ENCODE measurements at places on chromosomes 3 and 15. TPM values are rescaled to one million over a fixed set of nuclear protein-coding genes. Genes with fewer than 3 reads are reported as not detected.

Gene SLC12A1
- not detected for total RNA-seq

Gene NCKIPSD
- total RNA-seq, result 29.2 TPM

Gene PTX3
- total RNA-seq, result not detected

DNA sequence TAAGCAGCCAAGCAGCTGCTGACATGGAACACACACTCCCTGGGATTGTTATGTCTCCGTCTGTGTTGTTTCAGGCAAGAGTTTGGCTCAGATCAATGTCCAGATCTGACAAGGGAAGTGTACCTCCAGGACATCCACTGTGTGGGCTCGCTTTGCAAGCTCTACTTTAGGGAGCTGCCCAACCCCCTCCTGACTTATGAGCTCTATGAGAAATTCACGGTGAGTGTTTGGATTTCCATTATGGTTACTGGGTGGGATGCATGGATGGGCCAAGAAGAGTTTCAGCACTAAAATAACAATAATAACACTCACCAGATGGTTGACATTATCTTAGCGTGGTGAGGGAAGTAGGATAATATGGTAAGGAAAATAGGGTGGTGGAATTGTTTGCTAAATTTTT is 74.1 kb downstream of the ARHGAP31 start:
- H3K27ac ChIP-seq, result no peak overlapping the region
- no peak for DNase-seq
- no peaks in the 10 kb centered on the region for H3K27me3 ChIP-seq
- no peaks in the 10 kb centered on the region for H3K36me3 ChIP-seq

- H3K27ac ChIP-seq, result peak within 1 kb of the TSS; percentile 90
- H3K4me3 ChIP-seq, result peak within 1 kb of the TSS; percentile 98
These were observed at the start of the genes CCDC191 and QTRT2 for GRCh38 chr3:114056130-114057010. CCDC191 (minus strand) TSS chr3:114056526; CDS start chr3:114056466, 60 bp downstream. QTRT2 (plus strand) TSS chr3:114056737; CDS start chr3:114065258, 8,521 bp downstream.

DNA sequence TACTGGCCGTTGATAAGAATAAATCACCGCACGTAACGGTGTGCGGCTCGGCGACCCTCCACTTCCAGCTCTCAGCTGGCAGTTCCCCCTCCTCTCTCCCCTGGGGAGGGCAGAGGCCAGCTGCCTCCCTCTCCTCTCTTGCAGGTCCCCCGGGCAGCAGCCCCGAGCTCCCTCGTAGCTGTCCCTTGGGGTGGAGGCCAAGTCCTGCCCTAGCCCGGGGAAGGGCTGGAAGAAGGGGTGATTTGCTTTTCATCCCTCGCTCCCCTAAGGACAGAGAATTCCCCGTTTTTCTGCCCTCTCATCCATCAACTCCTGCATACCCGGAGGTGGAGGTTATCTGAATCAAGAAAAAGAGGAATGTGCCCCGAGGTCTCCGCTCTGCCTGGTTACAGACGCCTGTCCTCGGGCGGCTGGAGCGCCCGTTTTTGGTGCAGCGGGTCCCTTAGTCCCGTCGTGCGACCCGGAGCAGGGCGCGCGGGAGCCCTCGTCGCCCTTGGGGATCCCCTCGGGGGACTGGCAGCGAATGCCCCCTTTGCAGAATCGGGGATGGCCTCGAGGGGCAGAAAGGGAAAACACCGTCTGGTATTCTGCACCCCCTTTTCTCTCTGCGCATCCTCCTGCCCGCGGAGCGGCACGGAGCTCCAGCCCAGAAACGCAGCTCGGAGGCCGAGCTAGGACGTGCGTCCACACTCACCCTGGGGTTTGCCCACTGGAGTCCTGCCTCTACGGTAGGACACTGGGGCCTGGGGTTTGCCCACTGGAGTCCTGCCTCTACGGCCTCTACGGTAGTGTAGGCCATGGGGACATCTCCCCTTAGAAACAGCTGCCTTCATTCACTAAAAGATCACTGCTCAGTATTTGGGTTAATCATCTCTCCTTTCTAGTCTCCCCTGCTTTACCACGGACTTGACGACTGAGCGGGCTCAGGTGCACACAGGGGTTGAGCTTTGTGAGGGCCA is 2.2 kb downstream of the PTPRG start:
- no peak overlapping the region for H3K4me3 ChIP-seq
- no peaks in the 10 kb centered on the region for H3K4me1 ChIP-seq
- no peaks in the 10 kb centered on the region for H3K36me3 ChIP-seq

DNA sequence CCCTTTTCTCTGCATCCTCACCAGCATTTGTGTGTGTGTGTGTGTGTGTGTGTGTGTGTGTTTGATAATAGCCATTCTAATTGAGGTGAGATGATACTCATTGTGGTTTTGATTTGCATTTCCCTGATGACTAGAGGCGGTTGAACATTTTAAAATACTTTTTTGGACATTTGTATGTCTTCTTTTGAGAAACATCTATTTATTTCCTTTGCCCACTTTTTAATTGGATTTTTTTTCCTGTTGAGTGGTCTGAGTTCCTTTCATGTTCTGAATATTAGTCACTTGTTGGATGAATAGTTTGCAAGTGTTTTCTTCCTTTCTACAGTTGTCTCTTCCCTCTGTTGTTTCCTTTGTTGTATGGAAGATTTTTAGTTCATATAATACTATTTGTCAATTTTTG is 54.3 kb upstream of the THSD4 start:
- H3K27ac ChIP-seq, result no peak overlapping the region
- DNase-seq, result no peak
- H3K4me1 ChIP-seq, result no peaks in the 10 kb centered on the region
- H3K36me3 ChIP-seq, result no peaks in the 10 kb centered on the region
- H3K4me3 ChIP-seq, result no peak overlapping the region

DNA sequence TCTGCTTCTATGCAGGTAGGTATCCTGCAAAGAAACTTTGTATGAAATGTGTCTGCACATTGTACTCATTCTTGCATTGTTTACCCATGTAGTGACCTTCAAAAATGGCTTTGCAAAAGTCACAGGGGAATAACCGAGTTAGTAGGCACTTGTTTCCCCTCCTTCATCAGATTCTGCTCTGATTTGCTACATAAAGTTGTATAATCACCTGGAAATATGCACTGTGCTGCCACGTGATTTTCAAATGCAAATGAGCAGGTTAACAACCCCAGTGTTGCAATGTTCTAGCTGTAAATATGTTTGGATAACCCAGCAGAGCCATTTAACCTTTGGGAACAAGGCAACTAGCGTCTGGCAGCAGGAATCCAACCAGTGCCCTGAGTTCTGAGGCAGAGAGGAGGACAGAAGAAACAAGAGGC is at the start of gene KNG1:
Gene KNG1, plus strand, starts transcription at position 321 of the 419 bp plus-strand sequence. CDS start 184 bp downstream, outside the sequence.
- H3K27ac ChIP-seq, result no peak within 1 kb of the TSS
- no peaks in the 10 kb centered on the region for H3K4me1 ChIP-seq
- H3K27me3 ChIP-seq, result no peaks in the 10 kb centered on the region
- no peaks in the 10 kb centered on the region for H3K36me3 ChIP-seq
- H3K4me3 ChIP-seq, result no peak within 1 kb of the TSS
- DNase-seq, result no peak

DNA sequence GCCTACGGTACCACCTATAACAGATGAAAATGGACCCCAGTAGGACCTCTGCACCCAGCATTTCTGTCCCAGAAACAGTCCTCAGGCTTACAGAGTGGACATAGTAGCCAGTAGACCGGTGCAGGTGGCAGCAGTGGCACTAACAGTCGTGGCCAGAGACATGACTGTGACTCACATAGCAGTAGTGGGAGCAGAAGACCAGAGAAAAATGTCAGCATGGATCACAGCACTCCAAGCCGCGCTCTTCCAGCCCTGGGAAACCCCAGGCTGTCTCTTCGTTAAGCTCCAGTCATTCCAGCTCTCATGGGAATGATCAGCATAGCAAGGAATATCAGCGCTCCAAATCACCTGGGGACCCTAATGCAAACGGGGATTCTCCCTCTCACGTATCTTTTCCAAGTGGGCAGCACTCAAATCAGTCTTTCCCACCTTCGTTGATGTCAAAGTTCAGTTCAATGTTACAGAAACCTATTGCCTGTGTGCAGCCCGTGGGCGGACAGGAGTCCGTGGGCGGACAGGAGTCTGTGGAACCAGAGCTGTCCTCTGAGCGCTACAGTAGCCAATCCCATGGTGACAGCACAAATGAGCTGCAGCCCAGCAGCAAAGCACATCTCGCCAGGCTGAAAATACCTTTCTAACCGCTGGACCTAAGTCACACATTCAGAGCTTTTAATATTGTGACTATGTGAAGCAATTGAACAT is 10.5 kb downstream of the BFSP2 start:
- H3K4me3 ChIP-seq, result no peak overlapping the region
- no peaks in the 10 kb centered on the region for H3K36me3 ChIP-seq

- H3K4me3 ChIP-seq, result no peak overlapping the region
- DNase-seq, result no peak
- H3K27me3 ChIP-seq, result no peaks in the 10 kb centered on the region
- H3K4me1 ChIP-seq, result no peaks in the 10 kb centered on the region
- H3K36me3 ChIP-seq, result no peaks in the 10 kb centered on the region
These were observed 280.1 kb downstream of the NEK10 start for GRCh38 chr3:27089068-27089467.

- no peaks in the 10 kb centered on the region for H3K36me3 ChIP-seq
- no peaks in the 10 kb centered on the region for H3K4me1 ChIP-seq
- DNase-seq, result no peak
- peaks cover 4% of the 10 kb centered on the region for H3K27me3 ChIP-seq
- no peak overlapping the region for H3K27ac ChIP-seq
These were observed 19.6 kb upstream of the HCN4 start for GRCh38 chr15:73388256-73388781.

- no peak overlapping the region for H3K4me3 ChIP-seq
- H3K27ac ChIP-seq, result no peak overlapping the region
- no peaks in the 10 kb centered on the region for H3K27me3 ChIP-seq
- H3K4me1 ChIP-seq, result no peaks in the 10 kb centered on the region
These were observed 85.7 kb downstream of the RARB start for GRCh38 chr3:25513642-25514266.

- no peaks in the 10 kb centered on the region for H3K4me1 ChIP-seq
- no peak overlapping the region for H3K27ac ChIP-seq
- H3K27me3 ChIP-seq, result no peaks in the 10 kb centered on the region
These were observed 544.9 kb upstream of the CBLB start for GRCh38 chr3:106413683-106414082.
